ENCODE measurements at places on chromosomes 3 and 15. TPM values are rescaled to one million over a fixed set of nuclear protein-coding genes. Genes with fewer than 3 reads are reported as not detected.

POPDC2 gene
- 679 TPM for total RNA-seq

TEX9 gene
- 0.67 TPM for total RNA-seq

TAGLN3 gene
- not detected for total RNA-seq

DNA sequence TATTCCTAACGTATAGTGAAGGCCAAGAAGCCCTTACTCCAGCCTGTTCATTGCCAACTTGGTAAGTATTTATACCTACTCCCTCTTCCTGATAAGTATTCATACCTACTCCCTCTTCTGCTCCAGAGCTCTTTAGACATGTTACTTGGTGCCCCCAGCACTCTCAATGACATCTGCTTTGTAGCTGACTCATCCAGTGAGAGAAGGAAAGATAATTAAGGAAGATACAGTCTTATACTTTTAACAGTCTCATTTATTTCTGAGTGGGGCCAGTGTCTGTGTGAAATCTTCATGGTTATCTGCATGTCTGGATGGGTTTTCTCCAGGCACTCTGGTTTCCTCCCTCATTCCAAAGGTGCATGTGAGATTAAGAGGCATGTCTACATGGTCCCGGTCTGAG is 698.7 kb downstream of the FHIT start:
- no peaks in the 10 kb centered on the region for H3K27me3 ChIP-seq
- H3K4me3 ChIP-seq: no peak overlapping the region
- DNase-seq: no peak
- no peaks in the 10 kb centered on the region for H3K4me1 ChIP-seq

DNA sequence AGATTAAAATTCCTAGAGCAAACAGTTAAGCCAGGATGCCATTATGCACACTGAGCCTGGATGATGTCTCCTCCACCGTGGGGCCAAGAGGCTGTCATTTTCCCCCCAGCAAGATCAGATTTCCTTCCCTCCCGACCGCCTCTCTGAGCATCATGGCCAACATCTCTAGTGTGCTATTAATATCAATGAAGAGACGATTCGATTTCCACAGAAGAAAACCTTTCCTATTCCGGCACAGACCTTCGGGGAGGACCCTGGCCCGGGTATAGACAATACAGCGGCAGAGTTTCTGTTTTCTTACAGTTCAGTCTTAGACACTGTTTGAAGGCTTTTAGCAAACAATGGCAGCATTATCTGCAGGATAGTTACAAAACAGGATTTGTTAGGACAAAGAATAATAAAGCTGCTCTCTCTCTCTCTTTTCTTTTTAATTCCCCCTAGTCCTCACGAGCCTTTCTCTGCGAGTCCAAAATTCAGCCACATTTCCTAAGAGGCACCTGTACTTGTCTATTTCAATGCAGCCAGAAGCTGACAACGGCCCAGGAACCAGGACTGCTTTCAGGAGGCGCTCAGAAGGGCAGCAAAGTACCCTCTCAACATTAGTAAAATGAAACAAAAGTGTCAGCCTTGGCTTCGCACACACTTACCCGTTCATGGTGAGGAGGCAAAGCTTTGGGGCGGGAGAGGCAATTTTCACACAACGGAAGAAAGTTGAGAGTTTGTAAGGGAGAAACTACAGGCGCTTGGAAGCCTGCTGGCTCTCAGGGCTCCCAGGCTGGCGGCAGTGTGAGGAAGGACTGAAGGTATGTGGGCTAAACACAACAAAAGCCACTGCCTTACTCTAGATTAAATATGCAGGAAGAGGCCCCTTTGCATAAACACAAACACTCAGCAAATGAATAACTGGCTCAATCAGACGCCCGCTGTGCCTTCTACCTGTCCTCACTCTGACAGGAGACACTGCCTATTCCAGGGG is 278.0 kb downstream of the FOXP1 start:
- no peaks in the 10 kb centered on the region for H3K36me3 ChIP-seq
- H3K27ac ChIP-seq: peak overlapping the region; percentile 84
- peak overlapping the region; percentile 42 for H3K4me3 ChIP-seq
- no peaks in the 10 kb centered on the region for H3K27me3 ChIP-seq
- H3K4me1 ChIP-seq: no peaks in the 10 kb centered on the region
- DNase-seq: no peak

- H3K27me3 ChIP-seq: no peaks in the 10 kb centered on the region
- H3K27ac ChIP-seq: no peak overlapping the region
- H3K36me3 ChIP-seq: no peaks in the 10 kb centered on the region
- DNase-seq: no peak
Measured at GRCh38 chr3:170322566-170323269, 34.8 kb upstream of the SKIL start.

DNA sequence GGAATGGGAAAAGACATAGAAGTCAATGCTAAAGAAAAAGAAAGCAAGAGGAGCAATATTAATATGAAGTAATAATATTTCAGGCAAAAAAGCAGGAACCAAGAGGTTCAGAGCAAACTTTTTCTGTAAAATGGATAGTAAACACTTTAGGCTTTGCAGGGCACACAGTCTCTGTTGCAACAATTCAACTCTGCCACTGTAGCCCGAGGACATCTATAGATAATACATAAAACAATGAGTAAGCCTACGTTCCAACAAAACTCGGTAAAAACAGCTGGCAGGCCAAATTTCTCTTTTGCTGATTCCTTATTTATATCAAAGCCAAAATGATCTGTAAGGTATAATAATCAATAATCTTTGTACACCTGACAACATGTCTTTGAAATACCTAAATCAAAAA is 56.8 kb downstream of the SMAD6 start:
- H3K4me3 ChIP-seq: no peak overlapping the region
- H3K4me1 ChIP-seq: no peaks in the 10 kb centered on the region

- no peaks in the 10 kb centered on the region for H3K27me3 ChIP-seq
- no peaks in the 10 kb centered on the region for H3K36me3 ChIP-seq
- DNase-seq: peak; percentile 60
- no peak overlapping the region for H3K4me3 ChIP-seq
- H3K4me1 ChIP-seq: peaks cover 17% of the 10 kb centered on the region
Measured at GRCh38 chr15:100733101-100733842, 130.9 kb downstream of the ASB7 start.

DNA sequence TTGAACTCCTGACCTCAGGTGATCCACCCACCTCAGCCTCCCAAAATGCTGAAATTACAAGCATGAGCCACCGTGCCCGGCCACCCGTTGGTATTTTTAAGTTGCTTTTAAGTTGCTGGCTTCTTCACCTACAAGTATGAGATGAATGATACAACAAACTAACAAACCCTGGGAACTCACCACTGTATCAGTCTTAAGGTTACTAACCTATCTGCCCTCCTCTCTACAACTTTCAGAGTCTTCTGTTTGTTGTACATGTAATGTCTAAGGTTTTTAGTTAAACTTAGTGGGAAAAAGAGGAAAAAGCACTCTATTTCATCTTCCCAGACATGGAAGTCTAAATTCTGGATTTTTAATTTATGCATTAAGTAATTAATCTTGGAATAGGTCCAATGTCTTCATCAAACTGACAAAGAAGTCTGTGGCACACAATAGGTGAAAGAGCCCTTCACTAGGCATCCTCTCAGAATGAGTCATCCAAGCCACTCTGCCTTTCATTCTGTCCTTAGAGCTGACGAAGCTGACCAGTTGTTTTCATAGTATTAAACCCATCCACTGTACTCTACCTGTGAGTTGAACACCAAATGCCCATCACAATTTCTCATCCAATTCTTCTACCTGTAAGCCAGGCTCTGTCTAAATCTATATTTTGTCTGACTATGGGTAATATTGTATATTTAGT is 936.1 kb downstream of the TUSC7 start:
- H3K36me3 ChIP-seq: no peaks in the 10 kb centered on the region
- no peak overlapping the region for H3K27ac ChIP-seq
- H3K4me3 ChIP-seq: no peak overlapping the region
- no peak for DNase-seq
